Stimulated activated CD8-positive, alpha-beta memory T cell treated with anti-CD3 and anti-CD28 coated beads, Interleukin-2, amount 100 ng/mL, for 1 hour (primary cell): ENCODE measurements at places on chromosomes 6 and 20.

DNA sequence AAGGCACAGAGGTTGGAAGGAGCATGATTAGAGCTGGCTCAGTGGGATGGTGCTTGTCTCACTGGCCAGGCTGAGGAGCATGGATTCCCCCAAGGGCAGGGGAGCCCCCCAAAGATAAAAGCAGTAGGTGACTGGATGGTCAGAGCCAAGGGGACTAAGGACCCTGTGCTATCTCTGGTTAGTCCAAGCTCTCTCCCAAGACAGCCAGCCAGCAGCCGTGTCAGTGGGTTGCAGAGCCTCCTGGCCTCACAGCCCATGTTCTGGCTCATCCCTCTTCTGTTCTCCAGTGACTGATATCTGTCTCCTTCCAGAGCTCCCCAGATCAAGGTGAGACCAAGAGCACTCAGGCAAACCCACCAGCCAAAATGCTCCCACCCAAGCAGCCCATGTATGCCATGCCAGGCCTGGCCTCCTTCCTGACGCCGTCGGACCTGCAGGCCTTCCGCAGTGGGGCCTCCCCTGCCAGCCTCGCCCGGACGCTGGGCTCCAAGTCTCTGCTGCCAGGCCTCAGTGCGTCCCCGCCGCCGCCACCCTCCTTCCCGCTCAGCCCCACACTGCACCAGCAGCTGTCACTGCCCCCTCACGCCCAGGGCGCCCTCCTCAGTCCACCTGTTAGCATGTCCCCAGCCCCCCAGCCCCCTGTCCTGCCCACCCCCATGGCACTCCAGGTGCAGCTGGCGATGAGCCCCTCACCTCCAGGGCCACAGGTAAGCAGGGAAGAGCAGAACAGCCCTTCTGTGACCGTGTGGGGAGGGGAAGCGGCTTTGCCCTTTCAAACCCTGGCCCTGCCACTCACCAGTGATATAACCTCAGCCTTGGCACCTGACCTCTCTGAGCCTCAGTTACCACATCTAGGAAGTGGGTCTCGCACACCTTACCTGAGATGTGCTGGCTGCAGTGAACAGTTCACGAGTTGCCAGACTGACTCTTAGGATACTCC, 121.3 kb downstream of the JPH2 start:
- no peak for DNase-seq

DNA sequence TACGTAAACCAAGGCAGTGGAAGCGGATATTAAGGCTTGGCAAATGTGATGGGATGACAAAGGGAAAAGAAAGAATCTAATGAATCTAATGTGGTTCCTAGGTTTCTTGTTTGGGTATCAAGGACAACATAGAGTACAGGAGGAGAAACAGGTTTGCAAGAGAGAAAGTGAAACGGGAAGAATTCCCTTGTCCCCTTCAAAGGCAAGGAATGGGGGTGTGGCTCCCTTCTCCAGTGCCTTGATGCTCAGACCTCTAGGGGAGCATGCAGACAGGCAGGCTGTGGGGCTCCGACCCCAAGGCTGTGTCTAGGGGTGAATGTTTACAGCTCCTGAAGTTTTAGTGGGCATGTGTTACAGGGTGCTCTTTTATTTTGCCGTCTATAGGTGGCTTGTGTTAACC, 317.5 kb upstream of the HSF2 start:
- DNase-seq, result no peak

GRCh38 chr6:12748411-12748810, 31.8 kb downstream of the PHACTR1 start:
- DNase-seq, result no peak

DNA sequence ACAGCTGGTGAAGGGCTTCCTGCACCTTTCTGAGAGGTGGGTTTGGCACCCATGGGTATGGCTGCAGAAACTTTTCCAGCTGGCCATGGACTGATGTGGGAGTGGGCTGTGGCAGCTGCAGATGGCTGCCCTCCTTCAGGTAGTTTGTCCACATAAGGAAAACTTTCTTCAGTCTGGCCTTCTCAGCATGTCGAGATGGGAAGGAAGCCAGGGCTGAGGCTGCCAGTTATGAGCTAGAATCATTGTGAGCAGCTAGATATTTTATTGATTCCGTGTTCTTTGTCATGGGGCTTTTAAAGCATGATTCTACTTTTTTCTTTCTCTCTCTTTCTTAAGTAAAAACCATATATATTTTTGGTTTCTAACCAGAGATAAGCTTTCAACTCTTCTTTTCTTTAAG, 16.6 kb downstream of the NKX2-4 start:
- no peak for DNase-seq

DNA sequence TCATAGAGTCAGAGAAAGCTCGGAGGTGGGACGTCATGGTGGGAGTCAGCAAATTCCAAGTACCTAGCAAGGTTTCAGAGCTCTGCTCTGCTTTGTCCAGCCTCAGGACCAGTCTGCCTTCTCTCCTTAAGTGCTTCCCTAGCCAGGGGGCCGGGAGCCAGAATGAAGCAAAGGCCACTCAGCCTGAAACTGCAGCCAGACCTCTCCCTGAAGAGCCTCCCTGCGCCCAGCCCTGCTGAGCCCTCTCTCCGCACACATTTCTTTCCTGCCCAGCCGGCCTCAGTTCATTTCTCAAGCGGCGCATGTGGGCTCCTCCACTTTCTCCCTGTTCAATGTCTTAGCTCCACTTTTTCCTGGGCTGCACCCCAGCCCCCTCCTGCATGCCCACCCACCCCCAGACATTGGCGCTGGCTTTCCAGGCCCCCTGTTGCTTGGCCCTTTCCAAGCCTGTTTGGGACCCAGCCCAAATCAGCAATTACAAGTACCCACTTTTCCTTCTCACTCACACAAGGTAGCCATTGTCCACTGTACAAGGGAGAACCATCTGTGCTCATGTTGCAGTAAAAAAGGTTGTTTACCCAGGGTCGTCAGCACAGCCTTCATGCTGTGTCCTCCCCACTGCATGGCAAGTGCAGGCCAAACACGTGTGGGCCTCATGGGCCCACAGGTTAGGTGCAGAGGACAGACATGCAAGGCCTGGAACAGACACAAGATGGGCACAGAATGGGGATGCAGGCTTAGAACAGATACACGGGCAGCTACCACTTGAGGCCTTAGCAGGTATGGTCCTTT, 147.1 kb downstream of the MRPL14 start:
- DNase-seq, result no peak

DNA sequence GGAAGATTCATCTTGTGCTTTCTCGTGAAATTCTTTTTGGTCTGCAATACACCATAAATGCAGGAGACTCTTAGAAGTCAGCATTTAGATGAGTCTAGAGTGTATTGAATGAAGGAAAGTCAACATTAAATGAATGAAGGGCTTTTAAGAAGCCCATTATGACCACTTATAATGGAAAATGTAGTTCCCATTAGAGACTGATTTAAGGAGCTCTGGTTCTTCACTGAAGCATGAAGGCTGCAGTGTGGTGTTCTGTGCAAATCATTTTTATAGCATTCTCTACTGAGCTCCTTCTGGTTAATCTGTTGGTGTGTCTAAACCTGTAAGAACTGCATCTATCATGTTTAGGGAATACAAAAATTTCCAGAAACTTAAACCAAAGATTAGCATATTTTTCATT, 19.7 kb downstream of the NCOA7 start:
- DNase-seq, result no peak

- DNase-seq, result no peak
Observed at GRCh38 chr6:43772681-43773049, 2.7 kb downstream of the VEGFA start.

DNA sequence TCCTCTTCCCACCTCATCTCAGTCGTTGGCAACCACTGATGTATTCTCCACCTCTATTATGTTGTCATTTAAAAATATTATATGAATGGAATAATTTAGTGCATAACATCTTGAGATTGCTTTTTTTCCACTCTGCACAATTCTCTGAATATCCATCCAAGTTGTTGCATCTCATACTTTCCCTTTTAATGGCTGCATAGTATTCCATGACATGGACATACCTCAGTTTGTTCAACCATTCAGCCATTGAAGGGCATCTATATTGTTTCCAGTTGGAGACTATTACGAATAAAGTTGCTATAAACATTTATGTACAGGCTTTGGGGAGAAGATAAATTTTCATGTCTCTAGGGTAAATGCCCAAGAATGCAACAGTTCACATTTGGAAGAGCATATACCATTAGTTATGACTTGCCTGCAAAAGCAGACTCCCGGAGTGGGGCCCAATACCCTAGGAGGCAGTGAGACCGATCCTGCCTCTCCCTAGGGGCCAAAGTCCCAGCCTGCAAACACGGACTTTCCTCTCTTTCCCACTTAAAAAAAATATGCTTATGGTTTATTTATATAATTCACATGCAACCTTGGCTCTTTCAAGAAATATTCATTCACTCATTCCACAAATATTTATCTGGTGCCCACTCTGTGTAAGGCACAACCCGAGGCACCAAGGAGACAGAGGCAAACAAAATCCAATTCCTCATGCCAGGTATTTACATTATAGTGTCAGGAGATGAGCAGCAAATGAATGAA, 227.0 kb upstream of the PMEPA1 start:
- no peak for DNase-seq

DNA sequence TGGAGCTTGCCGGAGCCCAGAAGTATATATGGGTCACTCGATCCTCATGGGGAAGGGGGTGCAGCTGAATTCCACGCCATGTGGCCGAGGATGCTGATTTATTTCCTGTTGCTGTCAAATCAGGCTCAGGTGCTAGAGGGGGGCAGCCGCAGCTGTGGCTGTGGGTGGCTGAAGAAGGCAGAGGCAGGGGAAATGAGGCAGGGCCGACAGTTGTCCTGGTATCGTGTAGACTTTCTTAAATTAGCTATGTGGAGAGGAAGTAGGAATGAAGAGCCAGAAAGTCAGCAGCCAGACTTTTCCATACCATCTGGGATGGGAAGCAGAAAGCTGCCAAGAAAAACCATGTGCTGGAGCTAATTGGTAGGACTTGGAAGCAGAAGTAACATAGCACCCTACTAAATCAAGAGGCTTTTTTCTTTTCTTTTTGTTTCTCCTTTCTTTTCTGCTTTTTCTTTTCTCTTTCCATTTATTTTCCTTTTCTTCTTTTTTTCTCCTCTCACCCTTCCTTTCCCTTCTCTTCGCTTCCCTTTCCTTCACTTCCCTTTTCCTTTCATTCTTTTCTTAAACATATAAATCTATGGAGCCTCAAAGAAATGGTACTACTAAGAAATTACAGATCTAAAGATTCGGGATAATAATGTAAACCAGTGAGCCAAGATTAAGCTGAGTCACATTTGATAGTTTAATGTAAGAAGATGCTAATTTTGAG, 90.6 kb upstream of the CD83 start:
- no peak for DNase-seq

DNA sequence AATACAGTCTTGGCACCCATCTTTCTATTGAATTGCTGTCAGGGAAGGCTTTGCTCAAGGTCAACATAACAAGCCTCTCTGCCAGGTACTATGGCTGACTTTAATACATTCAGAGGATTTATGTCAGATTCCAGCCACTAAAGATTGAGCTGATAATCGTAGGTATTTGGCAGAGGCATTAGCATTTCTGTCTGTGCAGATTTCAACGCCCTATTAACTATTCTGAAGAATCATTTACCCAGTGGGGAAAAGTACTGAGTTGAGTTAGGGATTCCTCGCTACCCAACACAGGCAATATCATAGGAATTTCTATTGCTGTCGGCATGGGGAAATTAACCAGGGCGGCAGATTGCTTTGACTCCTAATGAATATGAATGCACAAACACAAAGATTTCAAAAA, 233.7 kb upstream of the SPTLC3 start:
- DNase-seq, result no peak

GRCh38 chr6:90173262-90173925, 123.2 kb downstream of the BACH2 start:
- no peak for DNase-seq

DNA sequence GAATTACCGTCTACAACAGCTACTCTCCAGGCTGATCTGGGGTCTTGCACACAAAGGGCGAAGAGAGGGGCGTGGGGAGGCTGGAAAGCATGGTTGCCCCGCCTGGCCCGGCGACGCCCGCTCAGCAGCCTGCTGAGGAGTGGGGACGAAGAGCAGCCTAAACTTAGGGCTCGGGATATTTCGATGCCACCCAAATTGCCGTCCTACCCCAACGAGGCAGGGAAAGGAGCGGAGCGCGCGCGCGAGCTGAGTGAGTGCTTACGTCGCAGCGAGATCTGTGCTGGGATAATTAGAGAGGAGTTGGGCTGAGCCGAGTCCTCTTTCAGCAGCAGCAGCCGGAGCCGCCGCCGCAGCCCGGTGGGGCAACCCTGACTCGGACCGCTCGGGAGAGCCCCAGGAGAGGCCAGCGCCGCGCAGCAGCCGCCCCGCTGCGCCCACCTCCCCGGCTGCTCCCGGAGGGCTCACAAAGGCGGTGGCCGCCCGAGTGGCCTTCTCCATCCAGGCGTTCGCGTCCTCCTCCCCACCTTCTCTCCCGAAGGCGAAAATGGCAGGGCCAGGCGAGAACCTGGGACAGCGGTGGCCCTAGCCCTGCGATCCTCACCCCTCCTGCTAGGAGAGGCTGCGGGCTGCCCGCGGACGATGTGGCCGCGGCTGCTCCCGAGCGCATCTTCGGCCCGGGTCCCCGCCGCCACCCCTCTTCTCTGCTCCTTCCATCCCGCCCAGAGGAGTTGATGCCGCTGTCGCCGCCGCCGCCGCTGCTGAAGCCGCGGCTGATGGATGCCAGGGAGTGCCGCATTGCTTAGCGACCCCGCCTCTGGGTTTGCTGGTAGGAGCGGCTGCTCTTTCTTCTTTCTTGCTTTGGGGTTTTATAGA, at the start of gene CLVS2:
Gene CLVS2, plus strand, starts transcription at position 315 of the 873 bp plus-strand sequence. CDS start 1,543 bp downstream, outside the sequence.
- DNase-seq, result no peak

DNA sequence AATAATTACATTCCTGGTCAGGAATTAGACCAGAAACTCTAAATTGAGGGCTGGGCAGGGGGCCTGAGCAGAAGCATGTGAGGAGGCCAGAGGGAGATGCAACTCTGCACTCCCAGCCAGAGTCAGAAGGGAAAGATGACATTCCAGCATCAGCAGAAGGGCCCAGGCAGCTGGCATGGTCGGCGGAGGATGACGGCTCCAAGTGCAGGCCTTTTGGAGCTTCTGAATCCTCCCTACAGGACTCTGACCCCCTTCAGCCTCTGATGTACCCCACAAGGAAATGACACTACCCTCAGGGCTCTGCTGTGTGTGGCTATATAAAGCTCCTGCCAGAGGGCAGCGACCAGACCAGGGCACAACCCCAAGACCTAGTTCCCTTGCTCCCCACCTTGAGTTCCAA, 1.9 kb downstream of the LRFN2 start:
- DNase-seq, result no peak

DNA sequence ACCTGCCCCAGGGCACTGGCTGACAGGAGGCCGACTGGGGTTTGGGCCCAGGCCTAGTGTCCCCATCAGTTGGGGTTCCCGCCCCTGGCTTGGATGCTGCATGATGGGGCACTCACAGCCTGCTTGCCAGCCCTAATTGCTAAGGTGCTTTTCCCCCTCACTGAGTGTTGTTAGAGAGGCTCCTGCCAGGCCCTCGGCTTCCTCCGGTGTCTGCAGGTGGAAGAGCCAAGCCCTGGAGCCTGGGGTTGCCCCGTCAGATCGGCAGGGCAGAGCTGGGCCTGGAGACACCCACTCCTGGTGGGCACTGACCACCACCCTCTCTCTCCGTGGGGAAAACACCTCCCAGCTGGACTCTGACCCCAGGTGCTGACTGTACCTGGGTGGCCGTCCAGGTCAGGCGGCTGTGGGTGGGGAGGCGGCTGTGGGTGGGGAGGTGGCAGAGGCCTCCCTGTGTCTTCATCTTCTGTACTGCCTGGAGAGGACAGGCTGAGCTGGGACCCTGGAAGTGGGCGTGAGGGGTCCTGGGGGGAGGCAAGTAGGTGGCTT, 6.0 kb upstream of the CABLES2 start:
- DNase-seq, result no peak

- DNase-seq, result peak; percentile 6
Observed at GRCh38 chr20:40689943-40690835, 1.2 kb upstream of the MAFB start.

GRCh38 chr6:156786652-156787051, 9.5 kb downstream of the ARID1B start:
- DNase-seq, result no peak

GRCh38 chr20:40990542-40991120, 38.0 kb upstream of the TOP1 start:
- DNase-seq, result peak; percentile 47
